ENCODE measurements at places on chromosomes 1 and 21.

GRCh38 chr1:107976836-107977235 lies 11.9 kb upstream of the VAV3 start:
- no peak for DNase-seq

DNA sequence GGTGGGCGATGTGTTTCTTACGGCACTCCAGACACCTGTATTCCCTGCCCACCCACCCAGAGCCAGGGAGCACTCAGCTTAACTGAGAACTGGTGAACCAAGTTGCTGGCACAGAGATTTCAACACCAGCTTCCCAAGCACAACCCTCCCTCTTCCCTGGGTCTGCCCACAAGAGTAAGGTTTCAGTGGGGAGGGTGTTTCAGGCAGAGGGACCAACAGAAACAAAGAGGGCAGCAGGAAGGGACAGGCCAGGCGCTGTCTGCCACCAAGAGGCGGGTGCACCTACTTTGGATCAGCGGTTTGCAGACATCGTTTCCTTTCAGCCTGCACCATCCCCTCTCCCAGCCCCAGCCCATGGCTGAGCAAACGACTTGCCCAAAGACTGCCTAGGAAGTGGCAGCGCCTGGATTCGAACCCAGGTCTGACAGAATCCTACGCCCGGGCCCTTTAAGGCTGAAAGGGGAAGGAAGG lies 21.9 kb upstream of the ALDH4A1 start:
- no peak for DNase-seq

DNA sequence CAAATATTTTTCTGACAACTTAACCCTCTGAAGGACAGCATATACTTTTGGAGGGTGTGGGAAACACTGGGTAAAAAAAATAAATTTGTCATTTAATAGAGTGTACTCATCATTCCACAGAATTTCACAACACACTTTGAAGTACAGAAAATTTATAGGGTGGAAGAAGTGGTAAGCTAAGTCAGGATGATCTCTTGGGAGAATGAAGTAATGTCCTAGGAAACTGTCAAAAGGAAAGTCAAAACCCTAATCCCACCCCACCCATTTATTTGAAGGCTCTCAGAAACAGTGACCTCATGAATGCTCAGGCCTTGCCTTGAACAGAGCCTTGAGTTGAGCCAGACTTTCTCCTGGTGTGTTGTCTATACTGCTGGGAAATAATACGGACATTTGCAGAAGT lies 7.3 kb upstream of the UAP1 start:
- DNase-seq = no peak

DNA sequence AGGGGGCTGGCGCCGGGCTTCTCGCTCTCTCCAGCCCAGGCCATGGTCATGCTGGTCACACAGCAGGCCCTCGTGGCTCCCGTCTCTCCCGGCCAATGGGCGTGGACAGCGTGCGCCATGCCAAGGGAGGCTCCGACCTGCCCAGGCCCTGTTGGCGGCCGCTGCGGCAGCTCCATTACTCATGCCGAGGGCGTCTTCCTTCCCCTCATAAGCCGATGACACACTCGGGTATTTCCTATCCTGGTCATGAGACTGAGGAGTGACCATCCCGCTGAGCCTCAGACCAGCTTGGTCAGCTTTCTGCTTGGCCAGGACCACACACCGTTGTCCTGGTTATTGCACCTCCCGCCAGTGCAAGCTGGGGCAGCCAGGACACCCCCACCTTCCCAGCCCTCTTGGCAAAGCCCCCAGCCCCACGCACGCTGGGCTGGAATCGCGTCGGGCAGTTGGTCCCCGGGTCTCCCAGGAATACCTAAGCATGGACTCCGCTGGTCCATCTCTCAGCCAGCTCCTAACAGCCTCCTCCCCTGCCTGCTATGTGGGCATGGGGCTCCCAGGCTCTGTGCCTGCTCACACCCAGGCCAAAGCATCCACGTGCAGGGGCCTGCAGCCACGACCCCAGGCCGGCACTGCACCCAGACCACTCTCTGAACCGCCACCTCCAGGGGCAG lies 49.8 kb downstream of the ARHGEF16 start:
- DNase-seq = peak; percentile 67

DNA sequence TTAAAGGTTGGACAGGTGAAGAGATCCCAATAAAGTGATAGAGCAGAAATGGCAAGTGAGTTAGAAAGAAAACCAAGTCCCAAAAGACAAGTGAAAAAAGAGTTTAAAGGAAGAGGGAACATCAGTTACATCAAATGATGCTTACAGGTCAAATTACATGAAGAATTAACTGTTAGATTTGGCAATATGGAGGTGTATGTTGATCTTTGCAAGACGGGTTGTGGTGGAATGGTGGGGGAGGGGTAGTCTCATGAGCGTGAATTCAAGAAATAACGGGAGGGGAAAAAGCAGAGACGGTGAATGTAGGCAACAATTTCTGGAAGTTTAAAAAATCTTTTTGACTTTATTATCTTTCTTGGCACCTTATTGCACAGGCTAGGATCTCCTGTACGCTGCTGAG lies 76.6 kb downstream of the NTPCR start:
- DNase-seq = no peak

DNA sequence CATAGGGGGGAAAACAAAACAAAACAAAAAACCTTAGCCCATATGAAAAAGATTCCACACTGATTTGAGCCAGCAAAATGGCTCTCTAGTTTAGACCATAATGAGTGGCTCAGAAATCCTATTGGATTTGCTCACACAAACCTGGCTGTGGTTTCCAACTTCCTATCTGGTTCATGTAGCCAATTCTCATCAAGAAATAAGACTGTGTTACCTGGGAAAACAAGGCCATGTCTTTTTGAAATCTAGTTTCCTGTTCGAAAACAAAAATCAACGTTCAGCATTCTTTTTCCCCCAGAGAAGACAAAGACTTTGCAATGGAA lies 69.2 kb downstream of the TBX15 start:
- no peak for DNase-seq

GRCh38 chr1:41360074-41360785 lies 1.0 kb upstream of the FOXO6 start:
- no peak for DNase-seq

GRCh38 chr1:234725177-234726132 lies 115.5 kb upstream of the IRF2BP2 start:
- no peak for DNase-seq

DNA sequence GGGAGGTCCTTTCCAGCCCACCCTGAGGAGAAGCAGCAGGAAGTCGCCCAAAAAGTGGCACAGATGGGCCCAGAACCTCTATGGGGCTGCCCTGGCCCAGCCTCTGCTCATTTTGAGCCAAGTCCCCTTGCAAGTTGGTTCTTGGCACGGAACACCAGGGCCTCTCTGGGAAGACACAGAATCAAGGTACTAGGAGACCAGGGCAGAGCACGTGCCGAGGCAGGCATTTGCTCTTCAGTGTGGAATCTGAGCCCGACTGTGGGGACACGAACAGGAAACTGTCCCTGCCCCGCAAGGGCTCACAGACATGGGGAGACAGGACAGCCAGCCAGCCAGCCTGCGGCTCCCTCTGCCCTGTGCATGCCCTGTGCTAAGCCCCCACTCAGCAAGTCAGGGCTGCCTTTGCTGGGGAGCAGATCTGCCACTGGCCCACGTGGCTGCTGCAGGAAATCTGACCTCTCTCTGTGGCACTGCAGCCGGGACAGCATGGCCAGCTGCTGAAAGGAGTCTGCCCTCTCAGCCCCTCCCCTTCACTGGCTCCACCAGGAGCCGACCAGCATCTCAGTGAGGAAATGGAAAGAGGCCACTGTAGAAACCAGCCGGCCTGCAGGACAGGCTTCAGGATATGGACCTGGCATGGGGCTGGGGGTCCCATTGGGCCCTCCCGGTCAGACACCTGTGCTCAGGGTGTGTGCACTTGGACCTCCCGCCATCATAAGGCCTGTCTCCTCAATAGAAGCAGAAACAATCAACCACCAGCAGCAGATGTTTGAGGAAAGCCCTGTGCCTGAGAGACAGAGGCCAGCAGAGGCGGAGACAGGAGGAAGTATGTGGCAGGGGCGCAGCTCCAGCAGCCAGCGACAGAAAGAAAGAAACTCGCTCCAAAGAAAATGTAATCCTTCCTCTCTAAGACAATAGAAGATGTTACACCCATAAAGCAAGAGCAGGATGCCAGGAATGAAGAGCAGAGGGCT lies 3.7 kb downstream of the ARHGEF16 start:
- DNase-seq = peak; percentile 31

- no peak for DNase-seq
These were observed 2.3 kb downstream of the VPS26C start for GRCh38 chr21:37264808-37265207.

DNA sequence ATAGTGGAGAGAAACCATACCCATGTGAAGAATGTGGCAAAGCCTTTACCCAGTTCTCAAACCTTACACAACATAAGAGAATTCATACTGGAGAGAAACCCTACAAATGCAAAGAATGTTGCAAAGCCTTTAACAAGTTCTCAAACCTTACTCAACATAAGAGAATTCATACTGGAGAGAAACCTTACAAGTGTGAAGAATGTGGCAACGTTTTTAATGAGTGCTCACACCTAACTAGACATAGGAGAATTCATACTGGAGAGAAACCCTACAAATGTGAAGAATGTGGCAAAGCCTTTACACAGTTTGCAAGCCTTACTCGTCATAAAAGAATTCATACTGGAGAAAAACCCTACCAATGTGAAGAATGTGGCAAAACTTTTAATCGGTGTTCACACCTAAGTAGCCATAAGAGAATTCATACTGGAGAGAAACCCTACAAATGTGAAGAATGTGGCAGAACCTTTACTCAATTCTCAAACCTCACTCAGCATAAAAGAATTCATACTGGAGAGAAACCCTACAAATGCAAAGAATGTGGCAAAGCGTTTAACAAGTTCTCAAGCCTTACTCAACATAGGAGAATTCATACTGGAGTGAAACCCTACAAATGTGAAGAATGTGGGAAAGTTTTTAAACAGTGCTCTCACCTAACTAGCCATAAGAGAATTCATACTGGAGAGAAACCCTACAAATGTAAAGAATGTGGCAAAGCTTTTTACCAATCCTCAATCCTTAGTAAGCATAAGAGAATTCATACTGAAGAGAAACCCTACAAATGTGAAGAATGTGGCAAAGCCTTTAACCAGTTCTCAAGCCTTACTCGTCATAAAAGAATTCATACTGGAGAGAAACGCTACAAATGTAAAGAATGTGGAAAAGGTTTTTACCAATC lies 80.0 kb downstream of the JMJD4 start:
- DNase-seq = no peak

DNA sequence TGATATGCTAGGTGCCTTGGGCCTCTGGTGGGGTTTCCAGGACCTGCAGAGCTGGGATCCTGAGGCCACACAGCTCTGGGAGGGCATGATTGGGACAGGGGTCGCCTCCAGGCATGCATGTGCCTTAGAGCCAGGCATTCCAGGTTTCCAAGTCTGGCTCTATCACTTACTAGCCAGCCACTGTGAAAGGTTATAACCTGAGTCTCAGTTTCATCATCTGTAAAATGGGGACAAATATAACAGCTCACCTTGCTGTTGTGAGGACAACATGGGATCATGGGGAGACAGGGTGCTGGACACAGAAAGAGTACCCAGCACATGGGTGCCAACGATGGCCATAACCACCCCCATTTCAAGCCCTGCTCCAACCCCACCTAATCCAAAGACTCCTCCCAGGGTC lies 2.7 kb downstream of the CHI3L1 start:
- DNase-seq = no peak

- no peak for DNase-seq
These were observed 50.1 kb upstream of the ERRFI1 start for GRCh38 chr1:8076176-8076575.

- DNase-seq = no peak
These were observed 144.7 kb downstream of the TGFBR3 start for GRCh38 chr1:91741301-91741700.

GRCh38 chr1:206796981-206797402 lies 24.7 kb upstream of the IL10 start:
- no peak for DNase-seq

DNA sequence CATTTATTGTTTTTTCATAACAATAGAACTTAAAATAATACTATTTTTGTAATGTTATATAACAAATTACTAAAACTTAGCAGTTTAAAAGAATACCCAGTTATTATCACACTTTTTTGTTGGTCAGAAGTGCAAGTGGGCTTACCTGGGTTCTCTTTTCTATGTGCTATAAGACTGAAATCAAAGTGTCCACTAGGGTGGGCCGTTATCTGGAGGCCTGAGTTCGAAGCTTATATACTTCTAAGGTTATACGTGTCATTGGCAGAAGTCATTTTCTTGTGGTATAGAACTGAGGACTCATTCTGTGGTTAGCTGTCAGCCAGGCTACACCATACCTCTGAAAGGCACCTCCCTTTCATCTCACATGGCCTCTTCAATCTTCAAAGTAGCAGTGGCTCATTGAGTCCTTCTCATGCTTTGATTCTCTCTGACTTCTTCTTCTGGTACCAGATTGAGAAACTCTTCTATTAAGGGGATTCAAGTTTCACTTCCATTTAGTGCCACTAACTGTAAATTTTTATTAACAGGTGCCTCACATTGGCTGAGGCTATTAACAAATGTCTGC lies 414.3 kb downstream of the AMY1C start:
- DNase-seq = no peak

GRCh38 chr1:12342401-12343003 lies 112.7 kb downstream of the VPS13D start:
- DNase-seq = no peak

DNA sequence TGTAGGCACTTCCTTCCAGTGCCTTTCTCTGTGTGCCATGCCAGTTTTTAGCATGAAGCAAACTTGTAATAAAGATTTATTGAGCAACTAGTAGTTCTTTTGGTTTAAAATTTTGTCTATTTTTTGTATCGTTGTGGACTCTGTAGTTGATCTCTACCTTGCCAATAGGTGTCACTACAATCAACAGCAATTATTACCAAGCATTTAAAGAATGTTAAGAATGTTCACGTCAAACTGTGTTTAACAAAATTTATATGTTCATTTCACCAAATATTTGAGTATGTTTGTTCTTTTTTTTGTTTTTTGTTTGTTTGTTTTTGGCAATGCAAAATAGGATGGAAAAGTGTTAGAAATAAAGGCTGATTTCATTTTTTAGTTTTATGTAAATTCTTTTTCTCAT lies 208.1 kb downstream of the PATJ start:
- no peak for DNase-seq

- DNase-seq = no peak
These were observed 59.0 kb upstream of the PRRX1 start for GRCh38 chr1:170604889-170605288.

GRCh38 chr1:49185450-49185980 lies 408.8 kb upstream of the BEND5 start:
- no peak for DNase-seq

- no peak for DNase-seq
These were observed 26.1 kb upstream of the ZNF697 start for GRCh38 chr1:119674111-119674526.

GRCh38 chr1:29271724-29272123 lies 35.4 kb downstream of the PTPRU start:
- no peak for DNase-seq

GRCh38 chr1:101437800-101438199 lies 201.0 kb downstream of the S1PR1 start:
- no peak for DNase-seq

GRCh38 chr1:241451956-241452355 lies 67.6 kb downstream of the FH start:
- no peak for DNase-seq

- DNase-seq = no peak
These were observed 11.3 kb downstream of the SPATC1L start for GRCh38 chr21:46172863-46173528.

- no peak for DNase-seq
These were observed 141.6 kb upstream of the KLHDC7A start for GRCh38 chr1:18339161-18339560.
